ENCODE measurements at places on chromosomes 11 and 22. TPM values are rescaled to one million over a fixed set of nuclear protein-coding genes. Genes with fewer than 3 reads are reported as not detected.

The CASP1 gene
- total RNA-seq, result 9.2 TPM

The OR8D1 gene
- total RNA-seq, result not detected

The KRTAP5-9 gene
- total RNA-seq, result not detected

- H3K4me3 ChIP-seq, result no peak overlapping the region
- no peaks in the 10 kb centered on the region for H3K27me3 ChIP-seq
- H3K27ac ChIP-seq, result no peak overlapping the region
- H3K4me1 ChIP-seq, result no peaks in the 10 kb centered on the region
Measured at GRCh38 chr11:95729462-95729861, 60.1 kb downstream of the FAM76B start.

DNA sequence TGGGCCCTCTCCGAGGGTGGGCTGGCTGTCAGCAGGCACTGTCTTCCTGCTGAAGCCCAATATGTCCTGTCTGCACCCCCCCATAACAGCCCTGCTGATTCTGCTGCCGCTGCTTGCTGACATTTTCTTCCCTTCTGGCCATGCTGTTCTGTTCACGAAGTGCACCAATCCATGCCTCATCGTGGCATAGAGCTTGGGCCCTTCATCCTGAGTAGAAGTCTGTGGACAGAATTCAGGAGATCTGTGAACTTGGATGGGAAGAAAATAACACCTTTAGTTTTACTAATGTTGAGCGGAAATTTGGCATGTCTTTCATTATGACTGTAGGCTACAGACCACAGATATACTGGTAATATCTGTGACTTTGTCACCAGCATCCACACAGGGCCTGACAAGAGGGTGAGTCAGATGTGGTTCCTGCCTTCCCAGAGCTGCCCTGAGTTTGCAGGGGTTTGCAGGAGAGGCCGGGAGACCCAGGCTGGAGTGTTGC is 14.1 kb upstream of the KIAA0930 start:
- H3K36me3 ChIP-seq, result no peaks in the 10 kb centered on the region
- H3K27me3 ChIP-seq, result no peaks in the 10 kb centered on the region
- no peak overlapping the region for H3K4me3 ChIP-seq
- H3K4me1 ChIP-seq, result no peaks in the 10 kb centered on the region
- H3K27ac ChIP-seq, result no peak overlapping the region
- no peak for DNase-seq

- no peaks in the 10 kb centered on the region for H3K27me3 ChIP-seq
- peaks cover 26% of the 10 kb centered on the region for H3K36me3 ChIP-seq
- H3K27ac ChIP-seq, result no peak overlapping the region
Measured at GRCh38 chr11:121575250-121575962, 122.6 kb upstream of the SORL1-AS1 start.

- DNase-seq, result no peak
- H3K27me3 ChIP-seq, result no peaks in the 10 kb centered on the region
- H3K4me3 ChIP-seq, result no peak overlapping the region
- H3K4me1 ChIP-seq, result peaks cover 18% of the 10 kb centered on the region
- H3K27ac ChIP-seq, result no peak overlapping the region
Measured at GRCh38 chr11:131924001-131924400, 553.6 kb downstream of the NTM start.

DNA sequence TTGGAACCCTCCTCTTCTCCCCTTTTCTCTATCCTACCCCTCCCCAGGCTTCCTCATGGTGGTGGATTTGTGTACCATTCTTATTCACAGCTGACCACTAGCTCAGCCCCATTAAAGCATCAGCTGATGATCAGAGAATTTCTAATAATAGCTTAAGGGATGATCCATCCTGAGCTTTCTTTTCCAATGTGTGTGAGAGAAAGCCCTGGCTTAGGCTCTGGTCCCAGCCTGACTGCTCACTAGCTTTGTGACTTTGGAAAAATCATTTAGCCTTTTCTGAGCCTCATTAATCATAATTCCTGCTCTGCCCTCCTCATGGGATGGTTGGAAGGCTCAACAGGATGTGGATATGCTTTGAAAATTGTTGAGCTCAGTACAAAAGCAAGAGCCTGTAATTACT is 26.3 kb upstream of the CCDC90B start:
- no peak for DNase-seq
- H3K4me1 ChIP-seq, result no peaks in the 10 kb centered on the region
- H3K4me3 ChIP-seq, result no peak overlapping the region
- H3K27me3 ChIP-seq, result no peaks in the 10 kb centered on the region
- H3K36me3 ChIP-seq, result no peaks in the 10 kb centered on the region
- no peak overlapping the region for H3K27ac ChIP-seq

GRCh38 chr11:107014871-107015270 is 3.4 kb downstream of the GUCY1A2 start:
- no peaks in the 10 kb centered on the region for H3K36me3 ChIP-seq
- H3K27me3 ChIP-seq, result peaks cover 34% of the 10 kb centered on the region
- peaks cover 19% of the 10 kb centered on the region for H3K4me1 ChIP-seq
- no peak overlapping the region for H3K27ac ChIP-seq
- no peak overlapping the region for H3K4me3 ChIP-seq
- DNase-seq, result no peak

GRCh38 chr11:33944693-33945424 is 53.0 kb upstream of the LMO2 start:
- no peaks in the 10 kb centered on the region for H3K36me3 ChIP-seq
- no peak for DNase-seq
- no peaks in the 10 kb centered on the region for H3K4me1 ChIP-seq
- no peak overlapping the region for H3K27ac ChIP-seq

- H3K27me3 ChIP-seq, result peaks cover 27% of the 10 kb centered on the region
- H3K36me3 ChIP-seq, result no peaks in the 10 kb centered on the region
- H3K27ac ChIP-seq, result peak overlapping the region; percentile 72
Measured at GRCh38 chr11:46277313-46277621, 195 bp upstream of the CREB3L1 start.

DNA sequence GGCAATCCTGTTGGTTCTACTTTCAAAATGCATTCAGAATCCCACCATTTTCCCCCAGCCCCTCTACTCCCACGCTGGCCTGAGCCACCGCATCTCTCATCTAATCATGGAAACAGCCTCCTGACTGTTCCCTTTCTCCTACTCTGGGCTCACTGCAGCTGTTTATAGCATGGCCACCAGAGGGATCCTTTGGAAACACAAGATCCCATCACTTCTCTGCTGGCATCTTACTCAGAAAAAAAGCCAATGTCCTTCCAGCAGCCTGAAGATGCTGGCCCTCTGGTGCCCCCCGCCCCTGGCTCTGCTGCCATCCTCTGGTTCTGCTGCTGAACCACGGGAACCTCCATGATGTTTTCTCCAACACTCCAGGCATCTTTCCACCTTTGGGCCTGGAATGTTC is 11.1 kb downstream of the MS4A8 start:
- no peaks in the 10 kb centered on the region for H3K4me1 ChIP-seq
- H3K36me3 ChIP-seq, result no peaks in the 10 kb centered on the region
- no peak overlapping the region for H3K27ac ChIP-seq
- H3K27me3 ChIP-seq, result no peaks in the 10 kb centered on the region
- H3K4me3 ChIP-seq, result no peak overlapping the region
- DNase-seq, result no peak

DNA sequence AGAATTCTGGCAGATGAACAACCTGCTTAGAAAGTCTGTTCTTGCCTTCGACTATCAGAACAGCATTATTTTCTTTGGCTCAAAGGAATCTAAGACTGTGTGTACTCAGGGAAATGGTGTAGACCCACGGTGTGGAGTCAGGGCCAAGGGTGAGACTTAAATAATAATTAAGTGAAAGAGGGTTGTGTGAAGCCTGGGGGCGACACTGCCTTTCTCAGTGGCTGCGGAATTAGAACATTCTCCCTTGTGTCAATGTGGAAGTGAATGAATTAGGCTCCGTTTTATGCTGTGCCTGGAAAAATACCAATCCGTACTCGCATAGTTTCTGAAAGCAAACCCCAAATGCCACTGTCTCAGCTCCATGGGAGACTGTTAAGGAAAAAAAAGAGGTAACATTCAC is 50.7 kb downstream of the NAV2 start:
- no peak overlapping the region for H3K4me3 ChIP-seq
- peak overlapping the region; percentile 37 for H3K27ac ChIP-seq
- no peaks in the 10 kb centered on the region for H3K27me3 ChIP-seq
- H3K4me1 ChIP-seq, result peaks cover 59% of the 10 kb centered on the region
- H3K36me3 ChIP-seq, result no peaks in the 10 kb centered on the region

GRCh38 chr11:13105237-13105844 is 96.2 kb downstream of the RASSF10 start:
- no peak for DNase-seq
- H3K27ac ChIP-seq, result no peak overlapping the region
- H3K27me3 ChIP-seq, result no peaks in the 10 kb centered on the region
- H3K4me3 ChIP-seq, result no peak overlapping the region
- no peaks in the 10 kb centered on the region for H3K36me3 ChIP-seq
- H3K4me1 ChIP-seq, result no peaks in the 10 kb centered on the region

Measured in sigmoid colon (tissue), 7 donors.